ENCODE measurements at places on chromosomes 12 and 14.

GRCh38 chr12:82625523-82625922, 61.2 kb upstream of the TMTC2 start:
- DNase-seq: no peak

- no peak for DNase-seq
Measured at GRCh38 chr12:121079736-121080272, 40.8 kb upstream of the OASL start.

DNA sequence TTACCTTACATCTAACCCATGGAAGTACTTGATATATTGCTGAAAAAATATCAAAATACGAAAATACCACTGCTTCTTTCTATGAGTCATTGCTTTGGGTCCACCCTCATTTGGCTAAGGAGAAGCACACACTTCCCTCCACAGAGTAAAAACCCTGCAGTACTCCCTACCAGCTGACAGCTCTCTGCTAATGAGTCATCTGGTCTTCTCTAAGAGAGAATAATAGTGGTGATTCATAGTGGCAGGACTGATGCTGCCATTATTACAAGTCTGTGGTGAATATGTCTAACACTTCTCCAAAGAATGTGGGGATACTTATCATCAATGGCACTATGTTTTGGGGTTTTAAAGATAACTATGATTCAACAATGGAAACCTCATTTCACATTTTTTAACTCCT, 90.7 kb downstream of the PPFIA2 start:
- DNase-seq: no peak

DNA sequence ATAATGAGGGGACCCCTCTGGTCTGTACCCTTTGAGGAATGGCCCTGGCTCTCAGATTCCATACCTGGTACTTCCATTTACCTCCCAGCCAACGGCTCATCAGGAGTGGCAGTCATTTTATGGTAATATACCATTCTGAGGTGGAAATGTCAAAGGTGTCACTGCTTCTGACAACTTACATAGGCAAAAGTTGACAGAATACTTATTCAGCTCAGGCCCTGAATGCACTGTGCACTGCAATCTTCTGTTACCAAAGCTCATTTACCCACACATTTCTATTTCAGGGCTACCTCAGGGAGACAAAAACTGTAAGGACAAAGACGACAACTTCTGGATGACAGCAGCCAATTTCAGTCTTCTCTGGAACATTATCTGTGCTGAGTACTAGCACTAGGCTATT, 212.2 kb upstream of the TMEM260 start:
- no peak for DNase-seq

GRCh38 chr14:90692061-90692460, 124.2 kb downstream of the TTC7B start:
- DNase-seq: no peak

GRCh38 chr12:13680916-13681315, 300.5 kb downstream of the GRIN2B start:
- DNase-seq: no peak

- DNase-seq: no peak
Measured at GRCh38 chr14:88196925-88197324, 126.1 kb downstream of the KCNK10 start.

GRCh38 chr12:117343296-117343695, 18.1 kb downstream of the NOS1 start:
- no peak for DNase-seq

- DNase-seq: no peak
Measured at GRCh38 chr12:132462788-132463187, 27.2 kb upstream of the FBRSL1 start.

GRCh38 chr12:16789204-16789790, 183.3 kb upstream of the LMO3 start:
- no peak for DNase-seq

DNA sequence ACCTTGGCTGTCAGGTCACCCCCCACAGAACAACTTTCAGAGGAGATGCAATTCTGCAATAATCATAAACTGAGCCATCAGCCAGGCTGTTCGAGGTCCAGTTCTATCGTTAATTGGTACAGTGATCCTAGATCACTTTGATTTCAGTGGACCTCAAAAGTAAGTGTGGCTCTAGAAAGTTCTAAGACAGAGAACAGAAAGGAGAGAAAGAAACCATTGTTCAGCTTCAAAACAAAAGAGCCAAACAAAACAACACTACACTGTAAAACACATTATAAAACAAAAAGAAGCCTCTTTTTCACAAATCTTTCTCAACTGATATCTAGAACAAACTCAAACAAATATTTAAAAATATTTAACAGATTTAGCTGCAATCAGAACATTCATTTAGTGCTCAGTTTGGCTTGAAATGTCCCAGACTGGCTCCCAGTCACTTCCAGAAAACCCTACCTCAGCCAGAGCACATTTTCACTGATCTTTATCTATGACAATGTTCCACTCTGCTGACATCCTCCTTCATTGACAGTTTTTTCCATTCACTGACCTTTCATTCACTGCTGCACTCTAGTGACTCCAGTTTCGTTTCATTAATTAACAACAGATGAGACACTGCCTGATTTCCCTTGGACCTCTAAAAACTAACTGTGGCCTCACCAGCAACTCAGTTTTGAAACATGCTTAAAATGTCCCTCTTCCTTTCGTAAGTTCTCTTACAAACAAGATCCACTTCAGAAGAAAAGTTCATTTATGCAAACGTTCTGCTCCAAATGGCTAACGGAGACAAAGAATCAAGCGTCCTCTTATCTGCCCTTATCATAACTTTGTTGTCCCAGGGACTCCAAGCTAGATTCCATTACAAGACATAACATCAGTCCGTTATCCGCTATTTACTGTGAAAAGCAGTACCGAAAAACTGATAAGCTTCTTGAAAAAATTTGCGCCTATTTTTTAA, 56.8 kb downstream of the DUSP16 start:
- no peak for DNase-seq

DNA sequence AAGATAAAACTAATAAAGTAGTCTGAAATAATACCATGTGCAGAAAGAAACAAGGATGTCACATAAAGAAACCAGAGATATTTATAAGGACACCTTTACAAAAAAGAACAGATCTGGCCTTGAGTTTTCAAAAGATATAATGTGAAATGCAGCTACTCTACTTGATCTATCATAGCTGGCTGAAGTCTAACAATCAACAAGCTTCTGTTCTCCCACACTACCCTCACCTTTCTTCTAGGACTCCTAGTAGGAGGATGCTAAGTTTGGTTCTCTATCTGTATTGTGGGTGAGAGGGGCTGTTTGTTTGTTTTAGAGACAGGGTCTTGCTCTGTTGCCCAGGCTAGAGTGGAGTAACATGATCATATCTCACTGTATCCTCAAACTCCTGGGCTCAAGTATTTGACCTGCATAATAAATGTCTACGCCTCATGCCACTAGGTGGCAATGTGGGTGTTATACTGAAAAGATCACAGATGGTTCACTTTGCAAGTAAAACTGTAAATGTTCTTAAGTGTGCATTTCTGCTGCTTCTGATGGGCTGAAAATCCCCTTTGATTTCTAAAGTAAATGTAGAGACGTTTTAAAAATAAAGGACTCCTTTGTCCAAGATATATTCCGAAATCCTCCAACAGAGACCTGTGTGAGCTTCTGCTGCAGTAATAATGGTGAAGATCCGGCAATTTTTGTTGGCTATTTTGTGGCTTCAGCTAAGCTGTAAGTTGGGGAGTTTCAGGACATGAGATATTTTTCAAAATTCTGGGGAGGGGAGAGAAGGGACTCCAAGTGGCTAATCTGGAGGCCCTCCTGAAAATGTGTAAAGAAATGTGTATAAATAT, 269.3 kb downstream of the DAD1 start:
- DNase-seq: peak; percentile 3

DNA sequence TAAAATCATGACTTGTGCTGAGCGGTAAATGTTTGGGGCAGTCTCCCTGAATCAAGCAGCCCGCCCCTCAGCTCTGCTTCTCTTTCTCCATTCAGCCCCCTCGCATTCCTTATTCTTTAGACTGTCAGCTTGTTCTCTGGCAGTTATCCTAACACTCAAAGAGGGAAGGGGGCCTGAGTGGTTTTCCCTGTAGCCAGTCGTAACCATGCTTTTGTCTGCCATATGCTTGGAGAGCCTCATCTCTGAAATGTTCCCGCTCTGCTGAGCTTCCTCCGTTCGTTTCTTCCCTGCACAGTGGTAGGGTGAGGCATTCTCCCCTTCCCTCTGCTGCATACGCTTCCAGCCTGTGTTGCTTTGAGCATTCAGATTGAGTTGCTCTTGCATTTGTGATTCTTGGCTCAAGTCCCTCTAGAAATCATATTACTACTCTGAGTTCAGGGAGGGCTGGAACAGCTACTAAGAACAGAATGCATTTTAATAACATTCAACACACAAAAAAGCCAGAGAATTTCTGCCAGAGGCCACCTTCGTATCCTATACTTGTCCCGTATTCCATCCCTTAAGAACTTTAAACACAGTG, 119.7 kb downstream of the FBXL14 start:
- no peak for DNase-seq

GRCh38 chr14:102979406-102979805, 56.9 kb downstream of the AMN start:
- DNase-seq: no peak

- no peak for DNase-seq
Measured at GRCh38 chr12:56230432-56231183, 757 bp downstream of the SLC39A5 start.

- DNase-seq: no peak
Measured at GRCh38 chr14:45065540-45065939, 18.4 kb upstream of the PRPF39 start.

DNA sequence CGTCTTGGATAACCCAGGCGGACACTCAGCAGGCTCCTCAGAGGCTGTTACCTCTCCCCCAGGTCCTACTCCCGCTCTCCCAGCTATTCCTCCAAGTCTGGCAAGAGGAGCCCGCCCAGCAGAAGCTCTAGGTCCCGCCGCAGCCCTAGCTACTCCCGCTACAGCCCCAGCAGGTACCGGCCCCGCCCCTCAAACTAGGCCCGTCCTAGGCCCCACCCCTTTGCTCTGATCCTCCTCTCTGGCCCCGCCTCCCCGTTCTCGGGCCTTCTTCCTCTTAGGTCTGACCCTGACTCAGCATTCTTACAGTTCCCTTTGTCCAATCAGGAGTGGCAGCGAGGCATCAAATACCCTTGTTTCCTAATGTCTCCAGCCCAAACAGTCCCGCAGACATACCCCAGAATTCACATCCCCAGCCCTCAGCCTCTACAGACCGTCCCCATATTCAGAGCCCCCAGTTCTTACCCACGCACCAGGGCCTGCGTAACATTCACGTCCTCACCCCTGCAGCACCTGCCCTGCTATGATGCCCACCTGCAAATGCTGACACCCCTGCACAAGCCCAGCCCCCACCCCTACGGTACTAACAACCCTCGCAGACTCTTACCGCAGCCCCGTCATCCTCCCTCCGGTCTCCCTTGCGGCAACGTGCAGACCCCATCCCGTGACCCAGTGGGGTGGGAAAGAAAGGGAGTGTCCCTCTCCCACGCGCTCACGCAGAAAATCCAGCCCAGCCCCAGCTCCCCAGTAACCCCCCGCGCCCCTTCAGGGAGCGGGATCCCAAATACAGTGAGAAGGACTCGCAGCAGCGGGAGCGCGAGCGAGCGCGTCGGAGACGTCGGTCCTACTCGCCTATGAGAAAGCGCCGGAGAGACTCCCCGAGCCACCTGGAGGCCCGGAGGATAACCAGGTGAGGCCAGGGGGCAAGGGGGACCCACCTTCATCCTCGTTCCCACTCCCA, 25.0 kb upstream of the HSPB8 start:
- DNase-seq: no peak

- DNase-seq: no peak
Measured at GRCh38 chr14:21120686-21121085, 19.8 kb downstream of the TMEM253 start.

GRCh38 chr12:109678719-109679118, 34.9 kb upstream of the FAM222A start:
- DNase-seq: no peak

DNA sequence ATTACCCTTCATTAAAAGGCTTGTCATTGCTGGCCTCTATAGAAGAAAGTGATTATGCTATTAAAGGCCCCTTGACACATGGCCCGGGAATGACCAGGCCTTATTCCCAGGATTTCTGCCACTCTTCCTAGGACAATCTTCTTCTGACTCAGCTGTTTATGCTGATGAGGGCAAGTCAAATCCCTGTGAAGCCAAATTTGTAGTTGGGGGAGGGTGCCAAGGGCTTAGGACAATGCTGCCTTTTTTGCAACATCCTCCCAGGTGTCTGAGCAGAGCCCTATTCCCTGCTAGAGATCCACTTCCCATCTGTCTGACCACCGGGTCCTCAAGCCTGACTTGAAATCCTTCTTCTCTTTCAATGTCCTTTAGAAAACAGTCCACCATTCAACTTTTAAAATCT, 230.7 kb upstream of the SRRM4 start:
- DNase-seq: no peak

- DNase-seq: peak; percentile 69
Measured at GRCh38 chr14:91419044-91419397, 1.4 kb upstream of the CCDC88C start.

DNA sequence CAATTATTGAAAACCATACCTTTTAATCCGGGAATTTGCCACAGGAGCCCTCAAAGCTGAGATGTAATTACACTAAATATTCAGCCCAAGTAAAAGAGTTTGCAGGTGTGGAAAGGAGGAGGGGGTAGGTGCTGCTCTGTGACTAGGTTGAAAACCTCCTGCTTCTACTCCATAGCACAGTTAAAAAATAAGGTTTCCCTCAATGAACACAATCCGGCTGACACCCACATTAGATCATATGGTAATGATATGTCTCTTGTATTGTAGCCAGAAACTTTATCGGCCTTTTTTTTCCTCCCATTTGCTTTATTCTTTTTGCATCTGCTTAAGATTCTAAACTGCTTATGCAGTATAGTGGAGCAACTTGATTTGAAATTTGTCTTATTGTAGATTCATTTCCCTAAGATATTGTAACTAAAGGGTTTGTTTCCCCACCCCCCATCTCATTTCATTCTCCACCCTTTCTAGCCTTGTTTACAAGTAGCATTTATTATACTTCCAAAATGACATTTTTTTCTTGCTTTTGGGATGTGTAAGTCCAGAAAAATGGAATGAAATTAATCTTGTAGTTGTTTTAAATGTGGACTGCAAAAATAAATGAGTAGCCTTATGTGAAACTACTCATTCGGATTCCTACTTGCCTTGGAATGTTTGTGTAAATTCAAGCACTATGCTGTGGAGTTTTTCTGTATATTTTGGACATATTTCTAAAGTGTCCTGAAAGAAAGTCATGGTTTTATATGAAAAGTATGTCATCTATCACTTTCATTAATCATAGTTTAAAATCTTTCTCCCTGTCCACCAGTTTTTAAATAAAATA, at the start of gene DCN:
Gene DCN (minus strand): TSS at position 182 of the 820 bp plus-strand sequence. CDS start 4,265 bp downstream, outside the sequence.
- DNase-seq: no peak

- no peak for DNase-seq
Measured at GRCh38 chr14:89332031-89332430, 85.0 kb downstream of the FOXN3 start.

GRCh38 chr12:87794854-87795253, 234.3 kb downstream of the C12orf50 start:
- no peak for DNase-seq

DNA sequence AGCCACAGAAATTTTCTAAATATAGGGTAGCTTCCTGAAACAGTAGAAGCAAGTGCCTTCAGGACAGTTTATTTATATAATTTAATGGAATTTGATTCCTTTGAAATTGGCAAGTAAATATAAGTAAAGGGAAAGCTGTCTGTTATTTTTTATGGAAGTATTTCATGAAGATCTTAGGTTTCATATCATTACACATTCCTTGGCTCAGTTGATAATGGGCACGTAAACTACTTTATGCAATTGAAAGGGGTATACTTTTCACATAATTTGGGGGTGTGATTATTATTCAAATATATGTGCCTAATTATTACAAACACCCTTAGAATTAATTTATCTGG, 71.1 kb upstream of the RAP1B start:
- DNase-seq: no peak
